Breast epithelium (tissue), 4 donors: ENCODE measurements at places on chromosomes 12 and 14. TPM values are rescaled to one million over a fixed set of nuclear protein-coding genes. Genes with fewer than 3 reads are reported as not detected.
A peak's percentile ranks its signal among the peaks of the same experiment; 100 is the strongest.

DNA sequence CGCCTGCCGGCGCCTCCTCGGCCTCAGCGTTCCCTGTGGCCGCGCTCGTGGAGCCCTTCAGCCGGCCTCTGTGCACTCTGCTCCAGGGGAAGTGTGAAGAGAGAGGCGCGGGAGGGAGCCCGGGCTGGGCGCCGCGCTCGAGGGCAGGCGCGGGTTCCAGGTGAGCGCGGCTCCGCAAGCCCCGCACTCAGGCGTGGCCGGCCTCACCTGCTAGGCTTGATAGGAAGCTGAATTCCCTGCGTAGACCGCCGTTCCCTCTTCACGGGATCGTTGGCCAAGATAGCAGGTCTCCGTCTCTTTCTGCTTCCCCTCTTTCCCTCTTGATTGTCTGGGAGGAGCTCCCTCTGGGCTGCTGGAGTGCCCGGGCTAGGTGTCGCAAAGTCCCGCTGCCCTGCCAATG is 89.7 kb downstream of the ASCL4 start:
- DNase-seq, result no peak

- DNase-seq, result no peak
These were observed 956 bp upstream of the PTHLH start for GRCh38 chr12:27973487-27973890.

DNA sequence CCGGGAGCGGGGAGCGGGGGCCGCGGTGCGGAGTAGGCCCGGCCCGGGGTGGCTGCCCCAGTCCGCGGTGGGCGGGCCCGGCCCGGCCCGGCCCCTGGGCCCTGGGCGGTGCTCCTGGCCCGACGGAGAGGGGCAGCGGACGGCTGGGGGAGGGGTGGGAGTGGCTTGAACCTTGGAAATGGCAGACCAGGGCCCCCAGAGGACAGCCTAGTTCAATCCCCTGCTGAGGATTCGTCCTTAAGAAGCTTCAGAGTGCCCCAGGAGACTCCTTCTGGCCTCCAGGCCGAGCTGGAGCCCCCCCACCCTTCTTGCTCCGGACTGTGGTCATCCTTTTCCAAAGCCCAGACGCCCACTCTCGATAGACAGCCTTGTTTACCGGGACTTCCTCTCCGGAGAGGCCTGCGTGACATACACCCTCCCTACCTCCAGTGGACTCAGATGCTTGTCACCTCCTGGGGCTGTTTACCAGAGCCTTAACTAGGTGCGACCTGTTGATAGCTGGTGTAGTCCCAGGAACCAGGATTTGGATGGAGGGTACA is 458 bp downstream of the KHNYN start:
- DNase-seq, result no peak

- no peak for DNase-seq
These were observed 11.2 kb upstream of the MAP1LC3B2 start for GRCh38 chr12:116547955-116548501.

DNA sequence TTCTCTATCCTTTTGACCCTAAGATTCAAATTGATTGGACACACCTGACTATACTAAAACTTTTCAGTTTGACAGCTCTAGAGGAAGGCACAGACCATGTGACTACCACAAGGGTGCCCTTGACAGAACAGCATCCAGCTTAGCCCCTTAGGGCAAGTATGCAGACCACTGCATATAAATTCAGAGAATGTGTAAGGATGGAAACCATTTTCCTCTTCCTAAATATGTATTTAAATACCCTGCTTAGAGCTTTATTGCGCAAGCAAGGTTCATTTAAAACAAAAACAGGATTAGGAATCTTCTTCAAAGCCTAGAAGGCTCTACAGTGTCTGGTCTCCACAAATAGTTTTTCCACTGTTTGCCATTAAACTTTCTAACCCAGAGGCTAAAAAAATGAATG is 202.8 kb downstream of the MED13L start:
- no peak for DNase-seq

- DNase-seq, result peak; percentile 22
These were observed 38.8 kb downstream of the TRAFD1 start for GRCh38 chr12:112164011-112164660.

- peak; percentile 83 for DNase-seq
These were observed 19.6 kb downstream of the POMT2 start for GRCh38 chr14:77301103-77301502.

- DNase-seq, result no peak
These were observed 409.0 kb upstream of the PDE3A start for GRCh38 chr12:19959353-19959752.

DNA sequence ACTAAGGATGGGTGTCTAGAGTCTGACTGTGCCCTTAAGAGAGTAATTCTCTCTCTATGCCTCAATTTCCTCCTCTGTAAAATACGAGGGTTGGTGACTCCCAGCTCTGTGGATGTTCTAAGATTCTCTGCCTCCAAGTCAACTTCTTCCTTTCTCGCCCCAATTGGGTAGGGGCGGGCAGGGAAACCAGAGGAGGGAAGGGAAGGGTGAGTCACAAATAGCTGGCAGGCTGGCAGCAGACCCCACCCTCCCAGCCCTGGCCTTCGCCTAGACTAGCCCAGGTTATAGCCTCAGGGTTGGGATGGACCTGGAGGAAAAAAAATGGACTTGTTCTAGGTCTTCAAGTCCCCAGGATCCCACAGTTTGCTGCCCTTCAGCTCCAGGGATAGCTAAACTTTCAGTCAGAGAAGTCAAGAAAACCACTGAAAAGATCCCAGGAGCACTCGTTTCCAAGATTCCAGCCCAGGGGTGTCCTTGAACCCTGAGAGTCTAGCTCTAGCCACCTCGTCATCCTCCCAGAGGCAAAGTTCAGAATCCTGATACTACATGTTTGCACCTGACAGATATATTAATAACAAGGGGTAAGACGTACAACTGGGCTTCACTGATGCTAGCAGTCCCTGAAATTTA is 2.3 kb downstream of the DGKA start:
- no peak for DNase-seq

GRCh38 chr14:29077916-29078315 is 311.3 kb downstream of the FOXG1 start:
- no peak for DNase-seq

GRCh38 chr14:33017016-33017415 is 78.3 kb downstream of the NPAS3 start:
- DNase-seq, result no peak

DNA sequence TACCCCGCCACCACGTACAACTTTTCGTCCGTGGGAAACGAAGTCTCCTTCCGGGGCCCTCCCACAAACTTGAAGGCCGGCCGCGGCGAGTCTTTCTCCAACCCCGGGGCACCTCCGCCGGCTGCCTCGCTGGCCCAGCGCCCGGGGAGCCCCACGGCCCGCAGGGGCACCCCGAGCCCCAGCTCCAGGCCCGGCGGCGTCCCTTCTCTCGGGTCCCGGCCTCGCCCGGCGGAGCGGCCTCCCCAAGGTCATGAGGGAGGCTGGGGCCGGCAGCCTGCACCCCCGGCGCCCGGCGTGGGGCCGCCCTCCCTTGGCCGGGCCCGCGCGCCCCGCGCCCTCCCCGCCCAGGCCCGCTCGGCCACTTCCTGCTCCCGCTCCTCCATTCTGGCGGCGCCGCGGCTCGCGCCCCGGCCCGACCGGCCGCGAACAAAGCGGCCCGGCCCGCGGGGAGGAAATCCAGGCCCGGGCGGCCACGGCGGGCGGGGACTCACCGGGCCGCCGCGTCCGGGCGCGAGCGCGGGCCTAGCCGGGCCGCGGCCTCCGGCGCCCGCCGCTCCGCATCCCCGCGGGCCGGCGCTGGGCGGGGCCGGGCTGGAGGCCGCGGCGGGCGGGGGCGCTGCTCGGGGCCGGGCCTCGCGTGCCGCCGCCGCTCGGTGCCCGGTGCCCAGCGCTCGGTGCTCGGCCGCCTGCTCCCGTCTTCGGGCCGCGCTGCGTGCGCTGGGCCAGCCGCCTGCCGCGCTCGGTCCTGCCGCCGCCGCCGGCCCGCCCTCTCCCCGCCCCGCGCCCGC is at the start of gene AKT1:
TSS of gene AKT1 (minus strand) at position 756 of the 788 bp plus-strand sequence. CDS start 3,105 bp downstream, outside the sequence.
- DNase-seq, result no peak

GRCh38 chr12:114215746-114216145 is 190.2 kb downstream of the TBX5 start:
- no peak for DNase-seq

DNA sequence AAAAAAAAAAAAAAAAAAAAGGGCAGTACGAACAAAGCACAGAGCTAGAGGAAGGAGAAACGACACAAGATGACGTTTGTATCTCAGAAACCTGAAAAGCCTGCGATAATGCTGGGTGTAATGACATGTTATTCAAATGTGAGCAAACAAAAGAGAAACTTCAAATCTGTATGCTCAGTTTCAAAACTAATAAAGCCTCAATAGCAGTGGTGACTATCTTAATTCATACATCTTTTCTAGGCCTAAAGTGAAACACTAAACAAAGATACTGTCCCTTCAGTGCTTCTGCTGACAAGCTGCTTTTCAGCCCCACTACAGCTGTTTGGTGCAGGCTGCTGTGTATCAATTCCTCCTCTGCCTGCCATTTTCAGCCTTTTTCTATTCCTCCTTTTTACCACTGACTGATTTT is 15.8 kb downstream of the ITPR2 start:
- no peak for DNase-seq

- no peak for DNase-seq
These were observed 66.2 kb downstream of the PRMT8 start for GRCh38 chr12:3557116-3557697.

DNA sequence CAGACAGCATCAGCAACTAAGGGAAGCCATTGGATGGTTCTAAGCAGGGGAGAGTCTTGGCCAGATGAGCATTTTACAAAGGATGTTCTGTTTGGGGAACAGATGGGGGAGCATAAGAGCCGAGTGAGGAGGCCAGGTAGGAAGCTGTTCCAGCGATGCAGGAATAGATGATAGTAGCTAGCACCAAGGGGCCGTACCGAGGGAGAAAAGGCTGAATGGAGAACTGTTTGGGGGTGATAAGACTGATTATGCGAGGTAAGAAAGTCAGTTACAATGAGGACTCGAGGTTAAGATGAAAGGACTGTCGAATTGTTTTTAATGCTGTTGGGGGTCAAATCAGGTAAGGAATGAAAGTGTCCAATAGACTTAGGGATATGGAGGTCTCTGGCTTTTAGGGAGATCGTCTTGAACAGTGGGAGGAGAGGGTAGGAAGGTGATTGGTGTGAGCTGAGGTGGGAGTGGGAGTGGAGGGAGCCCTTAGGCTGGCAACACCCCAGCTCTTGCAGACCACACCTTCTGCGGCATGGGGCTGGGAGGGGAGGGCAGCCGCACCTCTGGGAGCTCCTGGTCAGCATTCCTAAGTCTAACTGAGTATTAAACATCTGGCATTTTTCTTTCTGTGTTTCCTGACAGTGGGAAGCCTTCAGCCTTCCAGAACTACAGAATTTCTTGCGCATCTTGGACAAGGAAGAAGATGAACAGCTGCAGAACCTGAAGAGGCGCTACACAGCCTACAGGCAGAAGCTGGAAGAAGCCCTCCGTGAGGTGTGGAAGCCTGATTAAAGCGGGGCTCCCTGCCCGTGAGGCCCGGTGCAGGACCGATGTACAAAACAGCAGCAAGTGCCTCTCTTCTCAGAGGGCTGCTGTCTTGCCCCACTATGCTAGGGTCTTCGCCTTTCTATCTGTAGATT is 64.8 kb downstream of the GNS start:
- no peak for DNase-seq

DNA sequence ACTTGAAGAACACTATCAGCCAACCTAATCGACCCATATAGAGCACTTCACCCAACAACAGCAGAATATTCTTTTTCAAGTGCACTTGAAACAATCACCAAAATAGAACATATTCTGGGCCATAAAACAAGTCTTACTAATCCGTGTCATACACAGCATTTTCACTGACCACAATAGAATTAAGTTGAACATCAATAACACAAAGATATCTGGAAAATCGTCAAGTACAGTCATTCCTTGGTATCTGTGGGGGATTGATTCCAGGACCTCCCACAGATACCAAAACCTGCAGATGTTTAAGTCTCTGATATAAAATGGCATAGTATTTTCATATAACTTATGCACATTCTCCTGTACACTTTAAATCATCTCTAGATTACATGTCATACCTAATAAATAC is 295.7 kb downstream of the BCL11B start:
- DNase-seq, result no peak

- no peak for DNase-seq
These were observed 6.1 kb upstream of the DDX23 start for GRCh38 chr12:48858043-48858442.

DNA sequence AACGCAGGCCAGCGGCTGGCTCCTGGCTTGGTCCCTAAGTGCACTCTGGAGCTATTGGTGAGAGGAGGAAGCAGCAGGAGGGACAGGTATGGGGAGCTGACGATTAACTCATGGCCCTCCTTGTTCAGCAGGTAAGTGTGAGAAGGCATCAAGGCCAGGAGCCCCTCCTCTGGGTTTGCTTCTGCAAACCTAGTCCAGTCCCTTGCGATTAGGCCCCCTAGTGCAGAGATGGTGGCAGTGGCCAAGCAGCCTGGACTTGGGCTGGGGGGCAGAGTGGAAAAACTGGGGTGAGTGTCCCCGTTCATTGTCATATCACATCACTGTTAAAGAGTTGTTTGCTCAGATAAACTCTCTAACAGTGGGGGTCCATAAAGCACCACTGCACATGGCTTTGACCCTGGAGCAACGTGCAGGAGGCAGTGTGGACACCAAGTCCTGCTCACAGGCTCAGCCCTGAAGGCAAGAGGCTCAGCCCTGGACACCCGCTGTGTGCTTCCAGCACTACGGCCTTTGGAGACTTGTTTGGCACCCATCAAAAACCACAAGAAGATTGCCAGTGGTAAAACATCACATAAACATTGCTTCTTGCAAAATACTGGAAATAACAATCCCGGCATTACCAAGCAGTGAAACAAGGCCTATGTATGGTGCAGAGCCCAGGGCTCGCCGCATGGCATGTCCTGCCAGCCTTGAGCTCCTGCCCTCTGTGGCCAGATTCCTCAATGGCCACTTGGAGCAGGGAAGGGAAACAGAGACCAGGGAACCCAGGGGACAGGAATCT is 184.3 kb upstream of the RTL1 start:
- DNase-seq, result peak; percentile 28

GRCh38 chr12:47160316-47161244 is 80.8 kb upstream of the AMIGO2 start:
- no peak for DNase-seq

Gene CLEC1A
- 1.9 TPM for total RNA-seq

Gene CLEC4E
- total RNA-seq, result 15.5 TPM

Gene SAMD4A
- 44.6 TPM for total RNA-seq

Gene DTD2
- 31.5 TPM for total RNA-seq

Gene SLC2A14
- total RNA-seq, result not detected

Gene CD4
- 11.0 TPM for total RNA-seq

Gene NANOG
- 0.15 TPM for total RNA-seq

Gene BDKRB1
- not detected for total RNA-seq

Gene SLC7A7
- 46.4 TPM for total RNA-seq
